ENCODE measurements at places on chromosomes 4 and X.

GRCh38 chr4:186845137-186845842, 121.6 kb upstream of the FAT1 start:
- no peak for DNase-seq

GRCh38 chr4:156495836-156496235, 475.8 kb downstream of the PDGFC start:
- no peak for DNase-seq

DNA sequence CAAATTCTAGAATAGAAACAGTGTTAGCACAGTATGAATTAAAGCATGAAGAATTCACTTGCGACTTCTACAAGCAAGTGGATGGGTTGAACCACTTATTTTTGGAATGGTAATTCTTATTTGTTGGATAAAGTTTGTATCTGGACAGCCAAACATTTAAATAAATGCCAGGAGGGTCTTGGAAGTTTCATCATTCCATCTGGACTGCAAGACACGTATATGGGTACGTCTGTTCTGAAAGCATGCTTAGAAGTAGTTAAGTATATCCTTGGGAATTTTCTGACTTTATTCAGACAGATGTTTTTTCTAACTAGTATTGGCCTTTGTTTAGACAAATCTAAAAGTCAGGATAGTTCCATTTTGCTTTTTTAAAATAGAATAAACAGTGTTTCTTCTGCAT, 77.5 kb upstream of the CASK start:
- no peak for DNase-seq

- no peak for DNase-seq
Observed at GRCh38 chrX:74171465-74171864, 132.5 kb upstream of the ZCCHC13 start.

- DNase-seq = no peak
Observed at GRCh38 chr4:52655506-52655905, 3.6 kb downstream of the USP46 start.

DNA sequence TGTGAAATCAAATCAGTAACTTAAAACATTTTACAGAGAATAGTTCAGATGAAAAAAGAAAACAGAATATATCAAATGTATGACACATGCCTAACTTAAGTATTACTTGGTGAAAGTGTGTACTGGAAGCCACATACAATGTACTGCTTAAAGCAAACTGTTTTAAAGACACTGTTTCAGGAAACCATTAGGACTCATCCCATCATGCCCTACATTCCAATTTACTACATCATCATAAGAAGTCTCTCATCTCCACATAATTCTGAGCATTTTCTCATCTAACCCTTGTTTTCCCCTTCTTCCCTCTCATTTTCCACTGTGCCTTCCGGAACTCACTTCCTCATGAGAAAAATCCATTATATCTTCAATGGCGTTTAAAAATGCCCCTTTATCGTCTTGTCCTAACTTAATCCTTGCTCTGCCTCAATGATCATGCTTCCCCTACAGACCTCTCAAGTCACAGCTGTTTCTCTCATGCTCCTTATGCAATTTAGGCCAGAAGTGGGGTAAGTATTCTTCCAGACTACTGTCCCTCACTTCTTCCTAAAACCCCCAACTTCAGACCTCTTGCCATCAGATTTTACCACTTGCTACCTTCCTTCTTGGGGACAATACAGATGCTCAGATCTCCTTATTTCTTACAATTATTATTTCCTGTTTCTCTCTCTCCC, 26.8 kb upstream of the FGF5 start:
- no peak for DNase-seq

DNA sequence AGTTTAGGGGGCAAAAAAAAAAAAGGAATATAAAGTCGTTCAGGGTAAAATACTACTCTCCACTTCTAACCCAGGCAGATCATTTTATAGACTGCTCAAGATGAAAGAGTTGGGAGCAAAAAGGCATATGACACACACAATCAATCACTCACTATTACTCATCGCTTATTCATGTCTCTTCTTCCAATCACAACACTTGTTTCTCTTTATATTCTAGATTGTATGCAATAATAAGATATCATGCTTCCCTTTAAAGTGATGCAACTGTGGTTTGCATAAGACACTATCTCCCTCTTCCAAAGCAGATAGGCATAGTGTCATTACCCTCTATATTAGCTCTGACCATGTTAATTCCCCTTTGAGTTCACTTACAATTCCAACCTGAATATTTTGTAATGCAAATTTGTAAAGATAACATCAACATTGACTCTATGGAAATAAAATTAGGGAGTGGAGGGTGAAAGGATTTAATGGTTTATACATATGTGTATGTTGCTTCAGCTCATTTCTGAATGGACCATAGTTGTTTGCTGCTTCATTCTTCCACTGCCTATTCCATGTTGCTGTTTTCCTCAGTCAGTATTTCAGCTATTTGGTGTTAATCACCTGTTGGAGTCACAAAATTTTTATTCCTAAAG, 154.9 kb upstream of the EPHA5 start:
- DNase-seq = no peak

- no peak for DNase-seq
Observed at GRCh38 chrX:69234624-69235023, 69.4 kb upstream of the PJA1 start.

DNA sequence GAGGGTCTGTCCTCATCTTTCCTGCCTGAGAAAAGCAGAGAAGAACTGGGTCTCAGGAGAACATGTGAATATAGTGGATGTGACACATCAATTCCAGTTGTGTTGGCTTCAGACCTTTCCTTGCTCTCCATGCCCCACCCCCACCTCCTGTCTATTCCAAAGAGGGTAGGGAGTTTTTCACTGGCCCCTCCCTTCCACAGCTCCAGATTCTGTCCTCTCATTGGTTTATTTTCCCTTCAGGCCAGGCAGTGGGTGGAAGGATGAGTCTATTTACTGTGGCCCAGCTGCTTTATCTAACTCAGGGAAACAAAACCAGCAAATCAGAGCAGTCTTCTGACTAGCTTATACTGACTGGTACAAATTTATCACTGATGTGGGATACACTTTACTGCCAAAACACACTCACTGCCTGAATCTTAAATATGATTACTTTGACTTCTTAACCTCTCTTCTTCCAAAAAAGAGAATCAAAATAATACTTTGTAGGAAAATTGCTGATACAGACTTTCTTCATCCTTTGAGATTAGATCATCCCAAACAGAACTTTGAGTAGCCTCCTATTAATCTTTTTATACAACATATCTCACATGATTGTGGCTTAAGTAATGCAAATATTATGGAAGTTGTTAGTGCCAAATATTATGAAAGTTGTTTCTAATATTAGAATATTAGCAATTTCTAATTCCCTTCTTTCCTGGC, 221.2 kb downstream of the MID1 start:
- DNase-seq = no peak

DNA sequence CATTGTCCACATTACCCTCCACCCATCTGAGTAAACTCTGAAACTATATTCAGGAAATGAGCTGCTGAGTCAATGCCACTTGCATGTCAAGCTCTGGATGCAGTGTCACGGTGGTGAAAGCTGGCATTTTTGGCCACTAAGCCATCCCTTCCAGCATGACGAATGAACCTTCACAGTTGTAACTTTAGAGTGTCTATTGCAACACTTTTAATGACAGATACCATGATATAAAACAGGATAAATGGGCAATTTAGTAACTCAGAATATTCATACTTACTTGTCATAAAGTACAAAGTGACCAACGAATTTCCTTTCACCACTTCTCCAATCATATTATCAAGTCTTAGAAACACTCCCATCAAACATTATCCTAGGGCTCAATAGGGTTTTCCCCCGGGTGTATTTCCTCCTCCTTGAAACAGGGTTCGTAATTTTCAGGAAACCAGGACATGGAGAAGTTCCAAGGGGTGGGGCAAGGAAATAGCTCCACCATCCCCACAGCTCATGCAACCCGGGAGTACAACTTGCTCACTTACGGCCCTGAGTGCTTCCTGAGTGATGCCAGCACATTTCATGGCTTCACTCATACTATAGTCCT, 73.1 kb downstream of the MTHFD2L start:
- DNase-seq = no peak

GRCh38 chr4:136680271-136680670, 852.0 kb downstream of the PCDH18 start:
- DNase-seq = no peak

DNA sequence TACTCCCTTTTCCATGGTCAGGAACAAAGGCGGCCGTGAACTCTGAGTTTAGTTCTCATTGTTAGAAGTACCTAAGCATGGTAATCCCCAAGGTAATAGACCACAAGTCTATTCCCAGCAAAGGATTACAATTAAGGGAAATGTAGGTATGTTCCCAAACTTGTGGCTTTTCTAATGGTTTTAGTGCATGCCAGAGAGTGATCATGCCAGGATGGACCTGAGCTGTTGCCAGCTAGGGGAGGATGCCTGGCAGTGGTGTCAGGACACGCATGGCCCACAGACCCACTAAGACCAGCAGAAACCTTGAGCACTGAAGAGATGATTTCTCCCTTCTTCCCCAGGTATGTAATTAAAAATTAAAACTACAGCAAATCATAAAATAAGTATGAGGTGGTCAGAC, 60.8 kb downstream of the COQ2 start:
- no peak for DNase-seq

GRCh38 chrX:24149351-24150050, at the start of gene ZFX:
ZFX (plus strand) TSS chrX:24149729; CDS start chrX:24172743, 23,014 bp downstream.
- DNase-seq = peak; percentile 58

DNA sequence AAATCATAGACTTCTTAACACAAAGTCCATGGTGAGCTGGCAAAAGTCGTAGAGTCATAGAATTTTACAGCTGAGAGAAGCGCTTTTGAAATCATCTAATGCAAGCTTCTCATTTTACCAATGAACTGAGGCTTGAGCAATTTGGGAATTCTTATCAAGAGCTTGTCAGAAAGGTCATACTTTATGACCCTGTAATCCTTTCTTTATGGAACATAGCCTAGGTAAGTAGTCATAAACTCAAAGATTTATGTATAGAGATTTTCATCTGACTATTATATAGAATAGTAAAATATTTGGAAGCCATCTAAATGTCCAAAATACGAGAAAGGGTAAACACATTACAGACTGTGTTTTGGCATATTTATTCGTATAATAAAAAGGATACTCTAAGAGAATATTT, 563.5 kb downstream of the PCDH7 start:
- no peak for DNase-seq

GRCh38 chrX:108736509-108737479, at the start of gene IRS4:
IRS4 (minus strand) TSS chrX:108736563.
- peak; percentile 98 for DNase-seq

GRCh38 chr4:20391198-20391597, 139.5 kb downstream of the SLIT2 start:
- no peak for DNase-seq

GRCh38 chr4:91212211-91212610, 1085.0 kb downstream of the CCSER1 start:
- DNase-seq = no peak

- no peak for DNase-seq
Observed at GRCh38 chrX:45842207-45842925, 641.7 kb upstream of the DIPK2B start.
